ENCODE measurements at places on chromosomes 2 and 18.

DNA sequence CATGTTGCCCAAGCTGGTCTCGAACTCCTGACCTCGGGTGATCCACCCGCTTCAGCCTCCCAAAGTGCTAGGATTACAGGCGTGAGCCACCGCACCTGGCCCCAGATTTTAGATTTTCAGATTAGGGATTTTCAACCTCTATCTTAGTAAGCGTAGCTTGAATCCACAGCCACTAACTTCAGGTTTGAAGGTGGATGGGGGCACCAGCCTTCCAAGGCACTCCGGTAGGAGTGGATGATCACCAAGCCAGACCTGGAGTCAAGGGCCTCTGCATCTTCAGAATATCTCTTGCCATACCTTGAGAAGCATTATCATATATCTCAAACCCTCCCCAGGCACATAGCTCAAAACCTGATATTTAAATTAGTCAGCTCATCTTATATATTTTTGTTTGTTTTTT is 17.9 kb downstream of the GALM start:
- no peak for DNase-seq

GRCh38 chr2:240145461-240145860 is 5.0 kb upstream of the OTOS start:
- DNase-seq, result no peak

- no peak for DNase-seq
Measured at GRCh38 chr2:160256507-160256906, 56.4 kb upstream of the ITGB6 start.

GRCh38 chr2:38875227-38875575 is 533 bp downstream of the DHX57 start:
- DNase-seq, result no peak

- DNase-seq, result peak; percentile 69
Measured at GRCh38 chr2:26925100-26925791, 45.2 kb upstream of the MAPRE3 start.

- no peak for DNase-seq
Measured at GRCh38 chr2:109409321-109410038, 204.3 kb downstream of the SEPTIN10 start.

DNA sequence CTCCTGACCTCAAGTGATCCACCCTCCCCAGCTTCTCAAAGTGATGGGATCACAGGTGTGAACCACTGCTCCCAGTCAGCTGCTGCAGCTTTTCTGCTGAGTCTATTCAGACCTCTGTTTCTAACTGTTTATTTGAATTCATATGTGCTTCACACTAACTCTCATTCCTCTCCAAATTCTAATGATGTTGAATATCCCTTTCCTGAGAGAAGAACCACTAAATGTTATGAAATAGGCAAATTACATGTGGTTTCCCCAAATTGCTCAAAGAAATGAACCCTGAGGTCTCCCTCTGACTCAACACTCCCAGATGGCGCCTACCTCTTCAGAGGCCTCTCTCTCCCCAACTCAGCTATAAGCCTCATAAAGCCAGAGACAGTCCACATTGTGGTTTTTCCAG is 98.6 kb downstream of the IRS1 start:
- no peak for DNase-seq

DNA sequence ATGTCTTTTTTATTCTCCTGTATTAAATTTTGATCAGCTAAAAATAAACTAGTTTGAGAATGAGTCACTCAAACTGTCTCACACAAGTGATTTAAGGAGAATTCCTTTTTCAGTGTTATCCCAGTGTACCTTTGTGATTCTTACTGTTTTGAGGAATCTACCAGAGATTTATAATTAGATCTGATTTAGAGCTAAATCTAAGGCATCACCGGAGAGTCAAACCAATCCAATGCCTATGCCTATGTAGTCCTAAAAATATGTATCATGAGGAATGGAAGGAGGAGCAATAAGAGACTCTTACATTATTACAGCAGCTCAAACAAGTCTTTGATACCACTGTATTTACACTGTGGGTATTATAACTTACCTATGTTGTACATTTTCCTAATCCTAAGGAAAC is 63.4 kb upstream of the CYP20A1 start:
- no peak for DNase-seq

GRCh38 chr2:3433339-3433699 is 53.8 kb downstream of the TRAPPC12 start:
- no peak for DNase-seq

DNA sequence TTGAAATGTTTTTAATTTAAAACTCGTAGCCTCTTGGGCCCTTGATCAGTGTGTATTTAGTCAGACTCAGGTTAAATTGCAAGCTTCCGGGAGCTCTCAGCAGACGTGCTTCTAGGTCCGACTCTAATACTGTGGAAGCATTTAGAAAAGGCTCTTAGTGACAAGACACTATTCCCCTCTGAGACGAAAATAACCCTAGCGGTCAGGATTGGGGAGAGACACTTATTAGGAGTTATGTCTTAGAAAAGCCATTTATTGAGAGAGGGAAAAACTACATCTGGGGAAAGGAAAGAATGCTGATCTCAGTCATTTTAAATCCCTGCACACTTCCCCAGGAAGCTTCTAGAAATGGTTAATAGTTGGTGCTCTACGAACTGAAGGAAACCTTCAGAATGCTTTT is 110.5 kb upstream of the NCK2 start:
- DNase-seq, result no peak

GRCh38 chr2:160474891-160475787 is 18.5 kb downstream of the RBMS1 start:
- DNase-seq, result no peak

DNA sequence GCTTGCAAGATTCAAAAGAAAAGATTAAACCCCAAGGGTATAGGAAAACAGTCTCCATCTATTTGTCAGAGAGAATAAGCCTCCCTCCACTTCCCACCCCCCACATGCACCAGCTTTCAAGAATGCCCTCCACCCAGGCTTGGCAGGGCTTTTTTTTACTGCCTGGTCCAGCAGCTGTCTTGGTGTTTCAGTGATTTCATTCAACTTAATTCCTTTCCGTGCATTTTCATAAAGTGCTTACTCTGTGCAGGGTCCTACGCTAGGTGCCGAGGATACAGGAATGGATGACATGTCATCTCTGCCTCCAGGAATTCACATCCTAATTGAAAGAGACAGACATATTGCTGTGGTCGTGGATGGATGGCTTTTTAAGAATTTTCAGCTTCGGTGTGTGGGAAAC is 117.9 kb downstream of the LRATD1 start:
- DNase-seq, result no peak

GRCh38 chr2:60285626-60286316 is 267.7 kb downstream of the BCL11A start:
- DNase-seq, result peak; percentile 26

GRCh38 chr2:131041402-131042147 is 51.7 kb downstream of the FAM168B start:
- DNase-seq, result no peak

- DNase-seq, result no peak
Measured at GRCh38 chr2:18824325-18824790, 235.0 kb upstream of the NT5C1B start.

GRCh38 chr2:106280224-106280623 is 86.1 kb upstream of the UXS1 start:
- no peak for DNase-seq

GRCh38 chr2:219417374-219417773 is 803 bp upstream of the DES start:
- no peak for DNase-seq

GRCh38 chr2:188973641-188974040 is 532 bp upstream of the COL3A1 start:
- DNase-seq, result no peak

DNA sequence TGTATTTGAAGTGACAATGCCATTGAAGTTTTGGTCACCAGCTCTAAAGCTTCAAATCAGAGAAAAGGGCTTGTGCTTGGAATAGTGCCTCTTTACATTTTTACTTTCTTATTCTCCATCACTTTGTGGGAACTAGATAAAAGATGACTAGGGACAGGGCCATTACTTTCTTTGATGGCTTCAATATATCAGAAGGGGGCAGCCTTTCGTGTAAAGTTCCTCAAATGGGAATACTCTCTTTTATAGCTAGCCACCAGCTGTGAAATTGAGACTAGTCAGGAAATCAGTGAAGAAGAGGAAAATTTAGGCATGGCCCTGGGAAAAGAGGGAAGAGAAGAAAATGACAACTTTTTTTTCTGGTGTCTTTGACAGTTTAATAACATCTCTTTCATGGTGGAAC is 242.5 kb downstream of the DCC start:
- DNase-seq, result no peak

DNA sequence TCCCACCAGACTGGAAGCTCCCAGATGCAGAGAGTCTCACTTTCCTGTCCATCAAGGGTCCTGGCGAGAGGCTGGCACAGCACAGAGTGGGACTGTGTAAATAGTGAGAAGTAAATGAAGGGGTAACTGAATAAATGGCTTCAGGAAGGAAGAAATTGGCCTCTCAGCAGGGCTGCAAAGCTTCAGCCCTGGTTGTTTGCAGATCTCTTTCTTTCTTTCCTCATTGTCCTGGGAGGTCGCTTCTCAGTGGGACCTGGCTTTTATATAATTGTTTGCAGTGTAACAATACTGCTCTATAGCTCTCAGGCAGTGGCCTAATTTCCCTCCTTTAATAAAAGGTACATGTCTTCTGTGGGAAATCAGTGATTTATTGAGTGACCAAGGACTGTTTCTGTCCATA is 74.9 kb upstream of the GPR45 start:
- DNase-seq, result peak; percentile 20

- no peak for DNase-seq
Measured at GRCh38 chr18:72871091-72871490, 3.3 kb upstream of the NETO1 start.

GRCh38 chr2:229650901-229651300 is 63.5 kb downstream of the DNER start:
- DNase-seq, result peak; percentile 13

DNA sequence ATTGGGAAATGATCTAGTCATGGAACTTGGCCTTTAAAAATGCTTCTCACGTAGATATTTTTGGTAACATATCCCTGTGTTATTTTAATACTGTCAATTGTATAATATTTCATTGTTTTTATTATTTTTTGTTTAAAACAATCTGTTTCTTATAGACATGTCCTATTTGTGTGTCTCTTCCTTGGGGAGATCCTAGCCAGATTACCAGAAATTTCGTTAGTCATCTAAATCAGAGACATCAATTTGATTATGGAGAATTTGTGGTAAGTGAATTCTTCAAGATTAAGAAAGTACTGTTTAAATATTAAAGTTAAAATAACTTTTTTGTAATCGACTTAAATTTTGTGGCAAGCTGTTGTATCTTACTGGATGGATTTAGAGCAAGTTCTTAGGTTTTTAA is 34.9 kb downstream of the RNF138 start:
- no peak for DNase-seq

DNA sequence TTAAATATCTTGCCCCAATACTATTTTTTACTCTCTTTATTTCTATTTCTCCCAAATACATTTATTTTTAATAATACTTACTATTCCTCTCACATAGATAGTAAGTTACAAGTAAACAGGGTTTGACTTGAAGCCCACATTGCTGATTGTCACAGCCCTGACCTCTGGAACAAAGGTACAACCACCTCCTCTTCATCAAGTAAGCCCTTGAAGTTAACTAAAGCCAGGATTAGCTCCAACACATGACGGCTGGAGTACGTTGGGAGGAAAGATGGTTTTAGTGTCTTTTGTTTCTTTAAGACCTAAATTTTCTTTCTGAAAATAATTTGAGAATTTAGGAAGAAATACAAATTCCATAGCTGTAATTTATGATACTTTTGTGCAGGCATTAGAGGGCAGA is 949 bp downstream of the MYOM1 start:
- no peak for DNase-seq

DNA sequence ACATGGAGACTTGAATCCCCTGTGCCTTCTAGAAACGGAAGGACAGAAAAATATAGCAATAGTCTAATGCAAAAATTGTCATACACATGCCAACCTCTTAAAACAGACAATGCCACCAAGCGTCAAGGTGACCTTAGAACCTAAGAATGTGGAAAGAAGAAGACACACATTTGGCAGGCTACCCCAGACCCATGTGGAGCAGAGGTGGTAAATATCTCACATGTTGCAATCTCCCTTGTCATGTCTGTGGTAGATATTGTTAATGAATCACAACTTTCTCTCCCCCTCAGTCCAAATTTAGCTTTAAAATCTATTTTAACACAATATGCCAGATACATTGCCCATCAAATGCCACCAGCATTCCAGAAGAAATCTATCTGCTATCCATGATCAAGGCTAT is 137.4 kb downstream of the HNMT start:
- no peak for DNase-seq

DNA sequence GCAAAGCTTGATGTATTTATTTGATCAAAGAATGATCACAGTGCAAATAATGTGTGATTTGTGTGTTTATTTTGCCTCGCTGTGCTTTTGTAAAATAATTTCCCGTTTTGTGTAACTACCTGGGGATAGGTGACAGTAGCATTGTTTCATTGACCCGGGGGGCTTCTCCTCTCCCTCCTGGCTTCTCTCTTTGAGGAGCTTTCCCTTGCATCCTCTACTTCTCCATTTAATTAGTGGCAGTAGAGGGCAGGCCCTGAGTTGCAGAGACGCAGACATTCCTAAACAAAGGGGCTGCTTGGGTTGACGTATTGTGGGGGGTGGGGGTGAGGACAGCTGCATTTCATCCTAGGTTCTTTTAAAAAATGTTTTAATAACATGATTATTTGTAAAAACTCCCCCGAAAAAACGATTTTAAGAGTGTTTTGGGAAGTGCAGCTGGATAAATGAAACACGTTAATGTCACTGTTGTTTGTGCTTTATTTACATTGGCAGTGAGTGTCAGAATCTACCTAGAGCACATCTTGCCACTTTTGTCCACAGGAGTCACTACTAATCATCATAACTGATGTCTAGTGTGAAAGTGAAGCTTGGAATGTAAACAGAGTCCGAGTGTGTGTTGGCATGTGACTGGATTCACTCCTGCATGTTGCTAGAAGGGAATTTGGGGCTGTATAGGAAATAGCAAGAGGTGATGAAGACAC is 2.2 kb downstream of the NEDD4L start:
- DNase-seq, result peak; percentile 72

DNA sequence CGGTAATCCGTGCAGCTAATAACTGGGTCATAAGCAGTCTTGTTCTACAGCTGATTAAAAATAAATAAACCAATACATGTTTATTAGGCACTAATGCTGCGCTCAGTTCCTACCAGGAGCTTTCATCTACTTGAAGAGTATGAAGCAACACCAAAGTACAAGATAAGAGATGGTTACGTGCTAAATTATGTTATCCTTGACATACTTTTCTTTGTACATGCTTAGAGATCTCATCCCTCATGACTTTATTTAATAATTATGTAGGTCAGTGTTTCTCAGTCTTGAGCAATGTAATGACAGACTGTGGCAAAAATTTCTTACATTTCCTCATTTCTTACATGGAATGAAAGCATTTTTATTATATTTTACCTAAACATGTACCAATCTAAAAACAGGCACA is 54.6 kb upstream of the COBLL1 start:
- no peak for DNase-seq

GRCh38 chr2:25514043-25514637 is 159.2 kb downstream of the DTNB start:
- DNase-seq, result no peak
